Non-pigmented ciliary epithelial cell (primary cell): ENCODE measurements at places on chromosomes 3 and 15.

GRCh38 chr3:61812517-61812916, 251.1 kb downstream of the PTPRG start:
- no peak for DNase-seq

DNA sequence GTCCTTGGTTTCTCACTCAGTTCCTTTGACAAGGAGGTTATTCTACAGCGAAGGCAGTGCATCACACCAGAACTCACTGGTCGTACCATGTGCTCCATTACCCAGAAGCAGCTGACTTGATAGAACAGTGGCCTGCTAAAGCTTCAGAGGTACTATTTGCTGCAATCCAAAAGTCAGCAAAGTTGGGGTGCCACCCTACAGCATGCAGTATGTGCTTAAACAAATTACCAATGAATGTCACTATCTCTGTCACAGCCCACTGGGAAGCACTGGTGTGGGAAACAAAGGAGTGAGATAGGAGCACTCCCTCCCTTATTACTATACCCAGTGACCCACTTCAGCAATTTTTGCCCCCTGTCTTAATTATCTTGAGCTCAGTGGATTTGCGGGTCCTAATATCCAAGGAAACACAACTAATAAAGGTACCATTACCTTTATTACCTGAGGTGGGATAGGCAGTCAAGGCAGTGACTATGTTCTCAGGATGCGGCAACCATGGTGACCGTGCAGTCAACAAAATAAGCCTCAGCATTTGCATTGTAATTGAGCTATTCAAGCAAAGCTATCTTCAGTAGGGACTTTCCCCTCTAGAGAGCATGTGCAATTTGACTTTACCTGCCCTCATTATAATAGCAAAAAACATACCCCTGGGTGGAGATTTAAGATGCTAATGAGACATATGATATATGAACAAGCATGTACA, 199.4 kb downstream of the OCA2 start:
- no peak for DNase-seq

GRCh38 chr3:183296944-183297343, 43.9 kb downstream of the B3GNT5 start:
- no peak for DNase-seq

DNA sequence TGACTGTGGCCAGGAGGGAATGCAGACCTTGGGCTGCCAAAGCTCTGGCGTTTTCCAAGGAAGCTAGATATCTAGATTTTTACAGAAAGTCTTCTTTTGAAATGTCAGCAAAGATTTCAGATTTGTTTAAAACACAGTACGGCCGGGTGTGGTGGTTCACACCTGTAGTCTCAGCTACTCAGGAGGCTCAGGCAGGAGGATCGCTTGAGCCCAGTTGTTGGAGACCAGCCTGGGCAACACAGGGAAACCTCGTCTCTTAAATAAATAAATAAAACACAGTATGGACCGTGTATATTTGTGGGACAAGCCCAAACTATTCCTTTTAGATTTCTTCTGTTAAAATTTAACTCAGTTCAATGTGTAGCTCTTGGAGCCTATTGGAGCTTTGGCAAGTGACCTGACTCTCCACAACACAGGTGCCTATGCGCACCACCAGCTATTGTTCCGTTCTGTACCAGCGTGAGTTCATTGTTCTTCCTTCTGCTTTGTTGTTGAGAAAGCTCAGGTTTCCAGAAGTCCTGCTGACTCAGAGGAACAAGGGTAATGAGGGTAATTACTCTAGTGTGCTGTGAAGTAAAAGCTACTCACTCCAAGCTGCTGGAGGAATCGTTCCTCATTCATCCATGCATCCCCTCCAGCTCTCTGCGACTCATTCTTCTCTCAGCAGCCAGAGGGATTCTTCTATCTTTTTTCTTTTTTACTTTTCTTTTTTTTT, 73.1 kb upstream of the SLC6A6 start:
- DNase-seq: no peak

DNA sequence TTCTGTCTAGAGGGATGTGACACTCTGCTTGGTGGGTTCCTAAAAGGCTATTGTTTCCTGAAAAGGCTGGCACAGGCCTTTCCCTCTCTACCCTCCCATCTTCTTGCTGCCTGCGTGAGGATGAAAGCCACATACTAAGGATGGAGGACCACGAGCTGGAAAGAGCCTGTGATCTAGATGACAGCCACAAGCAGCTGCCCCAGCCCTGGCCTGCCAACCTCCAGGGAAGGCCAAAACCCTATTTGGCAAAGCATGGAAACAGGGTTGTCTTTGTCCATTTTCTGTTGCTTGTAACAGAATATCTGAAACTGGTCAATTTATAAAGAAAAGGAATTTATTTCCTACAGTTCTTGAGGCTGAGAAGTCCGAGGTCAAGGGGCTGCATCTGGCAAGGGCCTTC, 144.5 kb downstream of the FBLN2 start:
- DNase-seq: no peak

GRCh38 chr3:78848392-78849288, 919.2 kb downstream of the ROBO1 start:
- DNase-seq: no peak

- no peak for DNase-seq
These were observed 18.5 kb upstream of the PDHB start for GRCh38 chr3:58452176-58452575.

DNA sequence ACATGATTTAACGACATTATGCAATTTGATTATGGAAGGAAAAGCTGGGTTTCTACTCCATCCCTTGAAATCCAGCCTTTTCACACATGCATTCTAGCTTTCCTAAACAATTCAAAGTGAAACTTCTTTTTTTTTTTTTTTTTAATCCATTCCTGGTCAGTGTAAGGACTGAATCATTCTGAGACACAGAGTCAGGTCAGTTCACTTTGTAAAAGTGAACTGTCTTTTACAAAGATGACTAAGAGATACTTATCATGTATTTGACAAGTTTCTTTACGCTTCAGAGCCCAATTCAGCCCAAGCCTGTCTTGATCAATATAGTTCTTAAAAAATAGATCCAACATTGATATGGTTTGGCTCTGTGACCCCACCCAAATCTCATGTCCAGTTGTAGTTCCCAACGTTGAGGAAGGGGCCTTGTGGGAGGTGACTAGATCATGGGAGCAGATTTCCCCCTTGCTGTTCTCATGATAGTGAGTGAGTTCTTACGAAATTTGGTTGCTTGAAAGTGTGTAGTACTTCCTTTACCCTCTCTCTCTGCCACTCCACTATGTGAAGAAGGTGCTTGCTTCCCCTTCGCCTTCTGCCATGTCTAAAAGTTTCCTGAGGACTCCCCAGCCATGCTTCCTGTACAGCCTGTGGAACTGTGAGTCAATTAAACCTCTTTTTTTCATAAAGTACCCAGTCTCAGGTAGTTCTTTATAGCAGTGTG, 345.6 kb upstream of the THBS1 start:
- no peak for DNase-seq

GRCh38 chr3:120460862-120461261, 10.1 kb upstream of the FSTL1 start:
- DNase-seq: no peak

DNA sequence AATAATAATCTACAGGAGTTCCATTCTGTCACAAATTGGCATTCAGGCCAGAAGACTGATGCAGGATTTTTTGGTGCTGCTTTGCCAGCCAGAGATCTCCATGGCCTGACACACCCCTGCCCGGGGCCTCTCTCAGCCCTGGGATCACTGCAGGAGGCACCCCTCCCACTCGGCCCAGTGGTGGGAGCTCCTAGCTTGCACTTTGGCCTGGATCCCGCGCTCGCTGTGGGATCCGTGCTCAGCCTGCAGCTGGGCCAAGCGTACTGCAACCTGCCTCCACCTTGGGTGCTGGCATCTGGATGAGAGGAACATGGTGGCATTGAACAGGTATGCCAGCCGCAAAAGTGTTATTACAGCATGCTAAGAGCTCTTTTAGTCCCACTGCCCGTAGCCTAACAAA, 656.7 kb upstream of the CCDC54 start:
- DNase-seq: no peak

- no peak for DNase-seq
These were observed 70.3 kb downstream of the RORA start for GRCh38 chr15:61158504-61159407.

- DNase-seq: no peak
These were observed 955.0 kb upstream of the ALCAM start for GRCh38 chr3:104411757-104412156.

DNA sequence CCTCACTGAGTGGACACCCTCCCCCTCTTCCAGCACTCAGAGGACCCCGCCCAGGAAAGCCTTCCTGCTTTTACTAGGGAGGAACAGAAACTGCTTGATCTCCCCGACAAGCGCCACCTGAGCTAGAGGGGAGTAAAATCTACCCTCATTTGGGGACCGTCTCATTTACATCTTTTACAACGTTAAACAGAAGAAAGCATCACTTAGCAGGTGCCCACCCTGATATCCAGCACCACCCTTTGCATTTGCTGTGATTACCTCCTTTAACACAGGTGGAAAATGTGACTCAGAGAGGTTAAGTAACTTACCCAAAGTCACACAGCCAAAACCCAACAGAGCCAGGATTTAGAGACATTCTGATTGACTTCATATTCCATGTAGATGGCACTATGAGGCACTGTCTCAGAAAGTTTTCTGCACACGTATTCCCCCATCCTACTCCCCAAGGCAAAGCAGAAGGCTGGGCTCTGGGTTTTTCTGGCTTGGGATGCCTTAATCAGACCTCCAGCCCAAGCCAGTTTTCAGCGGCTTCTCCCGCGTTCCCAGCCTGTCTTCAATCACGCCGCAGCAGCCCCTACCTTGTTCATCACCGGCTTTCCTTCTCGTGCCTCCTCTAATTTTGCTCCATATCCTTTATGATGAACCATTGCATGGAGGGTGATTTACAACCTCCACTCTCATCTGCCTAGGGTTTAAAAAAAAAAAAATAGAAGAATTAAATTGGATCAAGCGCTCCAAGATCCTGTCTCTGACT, 314.6 kb upstream of the PROK2 start:
- DNase-seq: no peak

GRCh38 chr15:25802285-25802830, 60.8 kb downstream of the ATP10A start:
- DNase-seq: no peak

- DNase-seq: no peak
These were observed 74.9 kb downstream of the NBEAL2 start for GRCh38 chr3:47054412-47054811.

DNA sequence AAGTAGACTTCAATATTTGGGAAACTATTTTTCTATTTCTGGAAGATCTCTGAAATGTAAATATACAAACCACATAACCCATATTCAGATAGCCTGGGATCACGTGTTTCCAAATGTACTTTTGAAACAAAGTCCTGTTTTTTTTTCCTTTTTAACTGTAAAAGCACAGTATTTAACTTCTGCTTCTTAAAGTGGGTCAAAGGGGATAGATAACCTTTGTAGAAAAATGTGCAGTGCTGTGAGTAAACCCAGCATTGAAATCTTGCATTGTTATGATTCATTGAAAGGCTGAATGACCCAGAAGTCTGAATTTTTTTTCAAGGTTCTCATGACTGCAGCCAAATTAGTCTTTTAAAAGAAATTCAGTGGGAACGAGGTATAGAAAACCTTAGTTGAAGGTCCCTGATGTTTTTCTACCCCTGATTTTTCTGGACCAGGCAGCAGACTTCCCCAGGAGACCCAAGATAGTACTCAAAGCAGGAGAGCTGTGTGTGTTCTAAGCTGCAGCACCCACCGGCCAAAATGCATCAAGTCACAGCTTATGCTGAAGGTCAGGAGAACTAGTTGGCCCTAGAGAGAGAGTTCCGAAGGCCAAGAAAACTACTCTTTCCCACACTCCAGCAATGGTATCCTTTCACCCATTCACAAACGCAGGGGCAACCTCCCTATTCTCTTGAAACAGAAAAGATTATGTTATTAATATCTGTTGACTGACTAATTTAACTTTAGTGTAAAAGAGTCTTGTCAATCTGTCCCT, 43.6 kb upstream of the APH1B start:
- DNase-seq: peak; percentile 76

DNA sequence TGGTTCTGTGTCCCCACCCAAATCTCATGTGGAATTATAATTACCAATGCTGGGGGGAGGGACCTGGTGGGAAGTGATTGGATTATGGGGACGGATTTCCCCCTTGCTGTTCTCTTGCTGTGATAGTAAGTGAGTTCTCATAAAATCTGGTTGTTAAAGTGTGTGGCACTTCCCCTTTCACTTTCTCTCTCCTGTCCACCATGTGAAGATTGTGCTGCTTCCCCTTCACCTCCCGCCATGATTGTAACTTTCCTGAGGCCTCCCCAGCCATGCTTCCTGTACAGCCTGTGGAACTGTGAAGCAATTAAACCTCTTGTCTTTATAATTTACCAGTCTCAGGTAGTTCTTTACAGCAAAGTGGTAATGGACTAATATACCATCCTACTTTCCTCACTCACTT, 289.6 kb downstream of the EFHB start:
- no peak for DNase-seq

DNA sequence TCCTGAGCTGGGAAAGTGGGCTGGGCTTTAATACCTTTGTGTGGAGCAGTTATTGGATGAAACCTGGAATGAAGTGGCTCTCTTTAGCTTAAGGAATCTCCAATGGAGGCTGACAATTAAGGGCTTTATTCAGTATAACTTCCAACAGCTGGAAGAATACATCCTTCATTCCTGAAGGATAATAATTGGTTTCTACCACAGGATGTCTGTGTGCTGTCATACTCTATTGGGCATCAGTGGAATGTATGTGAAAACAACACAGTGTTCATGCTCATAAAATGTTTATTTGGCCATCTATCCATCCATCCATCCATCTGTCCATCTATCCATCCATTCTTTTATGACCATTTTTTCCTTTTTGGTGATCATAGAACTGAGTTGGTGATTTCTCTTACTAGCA, 220.7 kb upstream of the GAP43 start:
- no peak for DNase-seq

DNA sequence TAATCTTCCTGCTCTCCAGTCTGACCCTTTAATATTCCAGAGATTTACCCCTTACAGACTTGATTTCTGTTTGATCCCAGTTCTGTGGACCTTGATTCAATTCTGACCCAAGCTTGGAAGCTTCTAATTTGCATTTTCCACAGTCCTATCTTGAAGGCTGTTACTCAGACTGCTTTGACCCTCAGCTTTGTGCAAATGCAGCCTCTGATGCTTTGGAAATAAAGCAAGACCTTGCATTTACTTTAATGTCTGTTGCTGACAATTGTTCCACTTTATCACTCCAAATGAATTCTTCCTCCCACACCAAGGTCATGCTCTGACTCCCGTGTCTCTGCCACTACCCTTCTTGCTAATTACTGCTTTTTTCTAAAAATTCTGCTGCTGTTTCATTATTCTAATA, 886.0 kb downstream of the TUSC7 start:
- DNase-seq: no peak

- DNase-seq: peak; percentile 2
These were observed 187.1 kb upstream of the DNAJC19 start for GRCh38 chr3:181176601-181177000.

DNA sequence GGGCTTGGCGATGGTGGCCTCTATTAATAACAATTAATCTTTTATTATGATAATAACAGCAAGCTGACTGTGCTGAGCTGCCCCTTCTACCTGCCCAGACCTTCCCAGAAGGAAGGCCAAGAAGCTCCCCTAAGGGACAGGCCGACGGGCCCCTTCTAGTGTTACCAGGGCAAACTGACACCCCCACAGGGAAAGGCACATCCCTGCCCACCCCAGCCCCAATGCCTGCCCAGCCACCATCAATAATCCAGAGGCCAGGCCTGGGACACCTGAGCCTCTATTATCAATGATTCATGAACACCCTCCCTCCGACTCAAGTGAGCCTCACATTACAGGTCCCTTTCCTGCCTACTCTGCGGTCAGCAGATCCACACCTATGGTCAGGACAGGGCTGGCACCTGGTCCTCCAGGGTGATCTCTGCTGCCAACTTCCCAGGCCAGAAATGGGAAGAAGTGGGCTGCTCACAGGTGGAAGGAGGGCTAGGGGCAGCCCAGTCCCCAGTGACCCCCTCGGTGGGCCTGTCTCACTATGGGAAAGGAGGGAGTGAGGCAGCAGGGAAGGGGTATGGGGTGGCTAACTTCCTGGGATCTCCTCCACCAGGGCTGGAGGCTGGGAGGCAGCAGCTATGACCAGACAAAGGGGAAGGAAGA, 1.8 kb downstream of the TWF2 start:
- no peak for DNase-seq
